Stimulated activated CD8-positive, alpha-beta memory T cell treated with anti-CD3 and anti-CD28 coated beads, Interleukin-7, amount 100 ng/mL, for 1 hour (primary cell): ENCODE measurements at places on chromosomes 3 and 15.

DNA sequence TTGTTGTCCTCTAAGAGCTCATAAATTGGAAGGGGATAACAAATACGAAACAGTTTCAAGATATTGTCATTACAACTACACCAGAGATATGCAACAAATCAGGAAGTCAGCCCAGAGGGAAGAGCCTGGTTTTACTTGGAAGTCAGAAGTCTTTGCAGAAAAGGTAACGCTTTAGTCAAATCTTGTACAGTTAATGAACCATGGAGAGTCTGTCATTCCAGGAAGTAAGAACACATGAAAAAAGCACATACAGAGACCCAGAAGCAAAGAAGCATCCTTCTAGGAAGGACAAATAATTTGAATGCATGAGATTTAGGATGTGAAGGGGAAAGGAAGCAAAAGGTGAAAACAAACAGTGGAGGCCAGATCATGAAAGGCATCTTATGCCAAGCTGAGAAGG, 19.6 kb downstream of the DYNC1LI1 start:
- DNase-seq: no peak

- DNase-seq: no peak
These were observed 1127.8 kb downstream of the TUSC7 start for GRCh38 chr3:117837391-117837790.

DNA sequence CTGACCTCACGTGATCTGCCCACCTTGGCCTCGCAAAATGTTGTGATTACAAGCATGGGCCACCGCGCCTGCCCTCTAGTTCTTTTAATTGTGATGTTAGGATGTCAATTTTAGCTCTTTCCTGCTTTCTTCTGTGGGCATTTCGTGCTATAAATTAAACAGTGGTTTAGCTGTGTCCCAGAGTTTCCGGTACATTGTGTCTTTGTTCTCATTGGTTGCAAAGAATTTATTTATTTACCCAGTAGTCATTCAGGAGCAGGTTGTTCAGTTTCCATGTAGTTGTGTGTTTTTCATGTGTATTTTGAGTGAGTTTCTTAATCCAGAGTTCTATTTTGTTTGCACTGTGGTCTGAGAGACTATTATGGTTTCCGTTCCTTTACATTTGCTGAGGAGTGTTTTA, 30.1 kb downstream of the MYRIP start:
- DNase-seq: no peak

GRCh38 chr15:74954515-74954914, 2.1 kb downstream of the RPP25 start:
- DNase-seq: no peak

DNA sequence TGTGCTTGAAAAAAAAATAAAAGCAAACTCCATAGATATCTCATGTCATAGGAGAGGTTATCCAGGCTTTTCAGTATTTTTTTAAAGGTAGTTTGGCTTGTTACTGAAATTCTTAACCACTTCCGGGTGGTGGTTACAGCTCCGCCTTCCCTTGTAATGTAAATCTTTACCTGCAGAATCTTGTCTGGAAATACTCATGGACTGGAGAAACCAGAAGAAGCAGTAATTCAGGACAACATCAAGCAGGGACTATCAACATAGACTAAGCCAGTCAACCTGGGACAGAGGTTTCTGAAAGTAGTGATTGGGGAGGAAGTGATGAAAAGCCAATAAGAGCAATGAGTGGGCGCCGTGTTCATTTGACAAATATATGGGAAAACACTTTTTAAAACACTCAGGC, 78.9 kb upstream of the SKOR1 start:
- no peak for DNase-seq

GRCh38 chr15:79311901-79312553, 1.1 kb downstream of the TMED3 start:
- no peak for DNase-seq

GRCh38 chr3:128320551-128321340, 145.9 kb downstream of the DNAJB8 start:
- DNase-seq: no peak

- no peak for DNase-seq
These were observed 180.8 kb downstream of the KCNAB1 start for GRCh38 chr3:156300929-156301840.

- DNase-seq: no peak
These were observed 69.4 kb upstream of the FOXP1 start for GRCh38 chr3:71652781-71653413.
